ENCODE measurements at places on chromosomes 11 and 22.

DNA sequence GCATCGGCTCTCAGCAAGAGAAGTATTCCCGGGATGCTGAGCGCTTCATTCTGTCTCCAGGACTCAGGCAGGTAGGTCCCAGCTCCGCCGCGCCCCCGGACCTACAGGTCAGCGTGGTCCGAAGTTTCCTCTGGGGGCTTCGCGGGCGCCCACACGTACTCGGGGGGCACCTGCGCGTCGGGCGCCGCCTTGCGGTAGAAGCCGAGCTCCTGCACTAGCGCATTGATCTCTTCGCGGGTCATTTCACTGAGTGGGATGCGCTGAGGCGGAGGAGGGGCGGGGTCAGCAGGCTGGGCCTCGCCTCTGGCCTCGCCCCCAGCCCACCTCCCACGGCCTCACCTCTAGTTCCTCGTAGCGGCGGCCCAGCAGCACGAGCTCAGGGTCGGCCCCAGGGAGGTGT lies 2.5 kb downstream of the SELENOM start:
- DNase-seq, result no peak

GRCh38 chr11:130645843-130646197 lies 197.4 kb downstream of the ADAMTS15 start:
- no peak for DNase-seq

DNA sequence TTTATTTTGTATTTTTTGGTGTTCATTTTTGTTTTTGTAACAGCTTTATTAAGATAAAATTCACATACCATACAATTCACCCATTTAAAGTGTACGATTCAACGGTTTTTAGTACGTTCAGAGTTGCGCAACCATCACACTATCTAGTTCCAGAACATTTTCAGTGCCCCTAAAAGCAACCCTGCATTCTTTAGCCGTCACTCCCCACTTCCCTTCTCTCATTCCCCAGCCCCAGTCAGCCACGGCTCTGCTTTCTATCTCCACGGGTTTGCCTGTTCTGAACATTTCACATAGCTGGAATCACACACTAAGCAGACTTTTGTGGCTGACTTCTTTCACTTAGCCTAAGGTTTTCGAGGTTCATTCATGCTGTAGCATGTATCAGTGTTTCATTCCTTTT lies 9.6 kb upstream of the KCNQ1OT1 start:
- no peak for DNase-seq

- peak; percentile 53 for DNase-seq
These were observed 37.6 kb downstream of the TRMU start for GRCh38 chr22:46373159-46373558.

DNA sequence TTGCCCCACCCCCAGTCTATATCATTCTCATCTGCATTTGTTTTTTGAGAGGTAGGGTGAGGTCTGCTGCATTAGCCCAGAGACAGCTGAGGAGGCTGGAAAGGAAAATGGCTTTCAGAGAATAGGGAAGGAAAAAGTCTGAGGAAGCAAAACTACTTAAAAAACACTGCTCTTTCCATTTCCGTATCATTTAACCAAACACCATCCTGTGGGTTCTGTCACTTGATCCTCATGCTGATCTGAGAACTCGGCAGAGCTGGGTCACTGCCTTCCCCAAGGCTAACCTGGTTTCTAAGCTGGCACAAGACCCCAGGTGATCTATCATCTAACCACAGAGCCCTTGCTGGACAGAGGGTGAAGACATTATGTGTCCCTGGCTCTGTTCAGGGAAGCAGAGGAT lies 1.2 kb downstream of the FOLR2 start:
- DNase-seq, result no peak

DNA sequence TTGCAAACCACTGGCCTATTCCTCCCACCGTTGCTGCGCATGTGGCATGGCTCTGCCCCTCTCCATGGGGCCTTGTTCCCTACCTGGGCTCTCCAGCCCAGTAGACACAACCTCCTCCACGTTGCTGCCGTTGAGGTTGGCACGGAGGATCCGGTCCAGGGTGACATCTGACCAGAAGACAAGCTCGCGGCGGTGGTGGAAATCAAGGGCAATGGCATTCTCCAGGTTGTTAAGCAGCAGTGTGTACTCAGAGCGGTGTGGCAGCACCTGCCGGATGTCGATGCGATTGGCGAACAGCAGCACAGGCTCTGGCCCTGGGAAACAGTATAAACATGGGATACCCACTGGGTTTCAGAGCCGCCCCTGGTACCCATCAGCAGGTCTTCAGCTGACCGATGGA lies 23.8 kb downstream of the LRP4 start:
- DNase-seq, result no peak

DNA sequence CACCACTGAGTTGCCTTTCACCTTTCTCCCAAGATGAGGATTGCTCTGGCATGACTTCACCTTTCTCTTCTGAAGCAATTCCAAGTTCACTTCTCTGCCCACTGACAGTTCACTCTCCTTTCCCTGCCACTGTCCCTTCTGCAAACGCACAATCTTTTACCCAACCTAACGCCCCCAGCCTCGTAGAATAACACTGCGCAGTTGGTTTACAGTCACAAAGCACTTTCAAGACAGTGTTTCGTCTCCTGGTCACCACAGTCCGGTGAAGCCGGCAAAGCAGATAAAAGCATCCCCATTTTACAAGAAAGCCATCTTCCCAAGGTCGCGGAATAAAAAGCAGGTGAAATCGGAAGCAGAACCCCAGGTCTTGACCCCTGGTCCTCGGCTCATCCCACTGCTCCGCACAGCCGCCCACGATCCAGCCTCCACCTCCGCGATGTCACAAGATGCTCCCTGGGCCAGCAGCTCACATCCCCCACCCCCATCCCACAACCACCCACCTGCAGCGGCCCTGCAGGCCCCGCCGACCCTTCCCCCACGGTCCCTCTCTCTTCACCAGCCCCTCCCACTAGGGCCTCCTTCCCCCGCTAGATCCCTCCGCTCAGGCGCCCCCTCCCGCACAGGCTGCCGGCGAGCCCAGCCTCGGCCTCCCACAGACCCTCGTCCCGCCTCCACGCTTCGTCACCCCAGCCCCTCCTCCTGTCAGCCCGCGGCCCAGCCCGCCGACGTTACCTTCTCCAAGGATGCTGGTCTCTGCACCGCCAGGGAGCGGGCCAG lies 585 bp downstream of the PI4KA start:
- DNase-seq, result peak; percentile 86

DNA sequence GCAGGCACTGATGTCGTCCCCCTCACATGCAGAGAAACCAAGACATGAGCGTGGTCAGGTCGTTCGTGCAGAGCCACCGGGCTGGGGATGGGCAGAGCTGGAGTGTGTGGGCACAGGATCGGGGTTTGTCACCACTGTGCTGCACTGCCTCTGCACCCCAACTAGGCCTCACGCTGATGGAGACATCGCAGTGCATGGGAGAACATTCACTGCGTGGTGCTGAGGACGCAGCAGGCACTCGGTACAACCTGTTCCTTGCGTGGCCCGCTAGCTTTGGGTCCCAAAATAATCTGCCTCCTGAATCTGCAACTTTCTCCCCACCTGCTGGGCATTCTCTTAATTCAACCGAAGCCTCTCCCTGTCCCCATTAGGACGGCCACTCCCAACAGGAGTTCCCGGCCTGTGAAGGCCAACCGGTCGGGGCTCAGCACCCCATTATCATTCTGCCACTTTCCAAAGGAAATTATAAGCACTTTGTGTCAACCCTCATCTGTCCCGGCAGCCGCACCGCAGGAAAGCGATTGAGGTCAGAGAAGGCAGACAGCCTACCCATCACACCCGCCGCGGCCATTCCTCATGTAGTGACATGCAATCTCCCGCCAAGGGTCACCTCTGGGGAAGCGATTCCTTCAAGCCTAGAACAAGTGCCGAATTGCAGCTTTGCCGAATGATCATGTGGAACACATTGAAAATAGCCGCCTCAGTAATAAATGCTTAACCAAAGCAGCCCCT lies 490.4 kb downstream of the MN1 start:
- DNase-seq, result no peak

- DNase-seq, result no peak
These were observed 459.0 kb downstream of the SOX6 start for GRCh38 chr11:15897211-15897960.

DNA sequence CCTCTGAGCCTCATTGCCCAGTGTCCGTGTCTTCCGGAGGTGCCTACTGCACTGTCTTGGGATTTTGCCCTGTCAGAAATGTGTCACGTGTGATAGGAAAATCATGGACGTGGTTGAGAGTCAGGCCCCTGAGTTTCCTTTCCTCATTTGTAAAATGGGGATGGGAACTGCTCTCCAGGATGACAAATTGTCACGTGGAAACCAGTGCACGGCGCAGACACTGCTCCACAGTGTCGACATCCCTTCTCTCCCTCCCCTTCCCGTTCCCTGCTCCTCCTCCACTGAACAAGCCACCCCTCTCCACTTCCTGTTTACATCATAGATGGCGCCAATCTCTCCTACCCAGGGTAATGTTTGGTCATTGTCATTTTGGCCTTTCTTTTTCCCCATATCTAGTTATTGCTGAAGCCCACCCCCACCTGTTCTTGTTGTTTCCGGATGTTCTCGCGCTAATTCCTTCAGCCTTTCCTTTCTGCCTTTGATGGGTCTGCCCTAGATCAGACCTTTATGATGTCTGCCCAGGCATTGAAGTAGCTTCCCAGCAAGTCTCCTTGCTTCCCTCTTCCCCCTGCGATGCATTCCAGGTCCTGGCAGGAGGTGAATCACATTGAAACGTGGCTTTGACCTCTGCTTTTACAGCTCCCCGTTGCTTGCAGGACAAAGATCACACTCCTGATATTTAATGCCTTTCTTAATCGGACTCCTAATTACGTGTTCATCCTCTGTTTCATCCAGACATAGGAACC lies 91.8 kb downstream of the TBC1D22A start:
- peak; percentile 66 for DNase-seq

DNA sequence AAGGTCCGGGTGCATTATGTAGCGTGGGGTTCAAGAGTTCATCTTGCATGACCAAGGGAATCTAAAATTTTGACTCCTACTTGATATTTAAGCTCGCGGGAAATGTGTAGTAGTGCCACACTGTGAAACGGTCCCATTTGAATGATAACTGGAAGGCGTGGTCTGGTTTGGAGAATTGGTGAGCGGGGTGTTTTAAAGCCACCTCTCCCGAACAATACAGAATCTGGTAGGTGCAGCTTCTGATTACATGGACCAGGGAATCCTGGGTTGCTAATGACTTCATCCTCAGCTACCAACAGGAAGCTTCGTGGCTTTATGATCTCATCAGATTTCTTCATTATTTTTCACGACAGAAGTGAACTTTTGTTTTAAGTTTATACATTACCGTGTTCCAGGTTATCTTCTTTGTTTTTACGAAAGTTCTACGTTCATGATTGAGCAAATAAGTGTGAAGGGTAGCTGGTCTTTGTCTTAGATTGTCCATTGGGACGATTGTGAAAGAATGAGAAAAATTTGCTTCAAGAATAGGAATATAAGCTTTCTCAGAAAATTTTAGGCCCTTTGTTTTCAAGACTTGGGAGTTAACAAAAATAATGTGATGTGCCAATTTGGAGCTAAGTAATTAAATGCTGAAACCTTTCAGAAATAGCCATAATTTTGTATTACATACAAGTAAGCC lies 1.7 kb downstream of the QSER1 start:
- DNase-seq, result no peak

DNA sequence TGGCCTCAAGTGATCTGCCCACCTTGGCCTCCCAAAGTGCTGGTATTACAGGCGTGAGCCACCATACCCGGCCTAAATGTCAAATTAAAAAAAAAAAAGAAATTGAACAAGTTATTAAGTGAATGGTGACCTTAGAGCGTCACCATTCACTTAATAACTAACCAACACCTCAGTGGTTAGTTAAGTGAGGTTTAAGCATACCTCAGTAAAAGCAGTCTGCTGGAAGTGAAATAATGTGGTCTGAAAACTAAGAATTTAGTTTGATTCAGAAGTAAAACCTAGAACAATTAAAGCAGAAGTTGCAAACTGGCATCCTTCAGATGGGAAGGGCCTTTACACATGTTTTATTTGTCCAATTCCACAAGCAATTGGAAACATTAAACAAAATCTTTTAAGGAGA lies 71.5 kb downstream of the FCHSD2 start:
- no peak for DNase-seq

- no peak for DNase-seq
These were observed 88.3 kb downstream of the TSPAN18 start for GRCh38 chr11:44814881-44815592.

GRCh38 chr11:1449490-1450243 lies 36.9 kb downstream of the MOB2 start:
- DNase-seq, result no peak

GRCh38 chr22:35705141-35705540 lies 12.5 kb upstream of the APOL5 start:
- DNase-seq, result no peak

DNA sequence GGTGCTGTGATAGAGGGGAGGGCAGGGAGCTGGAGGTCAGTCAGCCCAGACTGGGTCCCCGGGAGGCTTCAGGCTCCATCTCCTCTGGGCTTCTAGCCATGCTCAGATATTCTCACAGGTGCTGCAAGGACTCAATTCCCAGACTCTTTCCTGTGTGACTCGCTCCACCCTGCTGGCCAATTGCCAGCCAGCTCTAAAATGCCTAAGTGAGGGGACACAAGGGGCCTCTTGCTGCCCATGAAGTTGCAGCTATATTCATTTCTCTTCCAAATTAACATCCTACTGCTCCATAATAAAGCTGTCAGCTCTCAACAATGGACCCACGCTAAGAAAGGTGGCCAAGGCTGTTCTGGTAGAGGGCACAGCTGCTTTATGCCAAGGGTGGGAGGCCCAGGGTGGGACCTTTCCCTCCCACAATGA lies 101.5 kb downstream of the PLEKHA7 start:
- no peak for DNase-seq

GRCh38 chr22:42630901-42631602 lies 9.3 kb downstream of the ATP5MGL start:
- DNase-seq, result no peak

DNA sequence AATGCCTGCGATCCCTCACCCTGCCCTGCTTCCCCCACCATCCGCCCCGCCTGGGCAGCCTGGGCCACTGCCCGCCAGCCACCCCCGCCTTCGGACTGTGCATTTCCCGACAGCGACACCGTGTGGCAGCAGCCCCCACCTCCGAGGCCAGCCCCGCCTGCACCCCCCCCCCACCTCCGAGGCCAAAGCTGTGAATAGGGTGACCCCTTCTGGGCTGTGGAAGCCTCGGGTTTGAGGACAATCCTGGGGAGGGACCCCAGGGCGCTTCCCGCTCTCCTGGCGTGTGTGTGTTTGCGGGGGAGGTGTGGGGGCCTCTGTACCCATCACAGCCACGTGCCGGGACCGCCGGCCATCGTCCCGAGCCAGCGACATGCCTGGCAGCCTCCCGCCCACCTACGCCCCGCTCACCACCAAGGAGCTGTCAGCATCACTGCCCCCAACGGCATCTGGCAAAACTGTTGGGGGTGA lies 33.8 kb upstream of the PPARA start:
- peak; percentile 86 for DNase-seq

DNA sequence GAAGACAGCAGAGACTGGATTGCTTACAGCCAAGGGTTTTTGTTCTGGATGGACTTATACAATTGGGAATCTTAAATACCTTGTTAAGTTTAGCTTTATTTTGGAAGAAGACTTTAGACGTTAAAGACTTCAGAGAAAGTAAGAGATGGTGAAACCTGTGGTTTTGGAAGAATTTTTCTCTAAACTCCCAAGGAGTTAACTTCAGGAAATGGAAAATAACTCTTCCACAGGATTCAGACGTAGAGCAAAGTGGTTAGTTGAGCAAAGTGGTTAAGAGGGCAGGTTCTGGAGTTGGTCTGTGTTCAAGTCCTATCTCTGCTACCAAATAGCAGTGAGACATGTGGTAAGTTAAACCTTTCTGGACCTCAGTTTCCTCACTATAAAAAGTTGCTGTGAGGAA lies 12.8 kb downstream of the PITPNB start:
- DNase-seq, result no peak

Data from CD4-positive, alpha-beta T cell treated with Interleukin-15 for 1 hour (primary cell).